ENCODE measurements at places on chromosomes 7 and 10.

- peak; percentile 17 for DNase-seq
Measured at GRCh38 chr7:15403751-15404150, 158.1 kb downstream of the AGMO start.

GRCh38 chr7:13050703-13051102, 363.3 kb downstream of the ARL4A start:
- DNase-seq: no peak

DNA sequence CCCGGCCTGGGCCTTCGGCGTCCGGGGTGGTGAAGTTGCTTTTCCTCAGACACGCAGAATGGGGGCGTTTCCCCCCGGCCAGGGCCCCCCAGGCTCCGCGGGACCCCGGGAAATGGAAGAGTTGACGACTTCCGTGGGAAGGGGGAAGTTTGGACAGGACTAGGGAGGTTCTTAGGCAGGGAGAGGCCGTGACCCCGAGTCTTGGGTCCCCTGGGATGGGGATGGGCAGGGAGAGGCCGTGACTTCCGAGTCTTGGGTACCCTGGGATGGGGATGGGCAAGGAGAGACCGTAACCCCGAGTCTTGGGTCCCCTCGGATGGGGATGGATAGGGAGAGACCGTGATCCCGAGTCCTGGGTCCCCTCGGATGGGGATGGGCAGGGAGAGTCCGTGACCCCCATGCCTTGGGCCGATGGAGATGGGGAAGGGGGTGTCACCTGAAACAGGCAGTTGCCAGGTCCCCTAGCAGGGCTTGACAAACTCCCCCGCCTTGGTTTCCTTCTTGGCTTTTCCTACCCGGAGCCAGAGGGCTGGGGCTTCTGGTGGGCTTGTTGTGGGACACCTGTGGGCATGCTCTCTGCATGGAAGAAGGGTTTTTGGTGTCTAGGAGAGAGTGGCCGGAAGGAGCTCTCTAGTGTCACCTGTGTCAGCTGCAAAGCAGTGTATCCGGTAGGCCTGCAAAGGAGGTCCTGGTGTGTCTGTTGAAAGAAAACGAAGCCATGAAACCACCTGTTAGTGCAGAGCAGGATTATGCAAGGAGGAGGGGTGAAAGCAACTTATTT, 1.1 kb downstream of the TRRAP start:
- peak; percentile 30 for DNase-seq

- peak; percentile 24 for DNase-seq
Measured at GRCh38 chr7:91082038-91082437, 182.2 kb upstream of the FZD1 start.

- DNase-seq: peak; percentile 96
Measured at GRCh38 chr7:56074371-56074791, 10.3 kb downstream of the SUMF2 start.

DNA sequence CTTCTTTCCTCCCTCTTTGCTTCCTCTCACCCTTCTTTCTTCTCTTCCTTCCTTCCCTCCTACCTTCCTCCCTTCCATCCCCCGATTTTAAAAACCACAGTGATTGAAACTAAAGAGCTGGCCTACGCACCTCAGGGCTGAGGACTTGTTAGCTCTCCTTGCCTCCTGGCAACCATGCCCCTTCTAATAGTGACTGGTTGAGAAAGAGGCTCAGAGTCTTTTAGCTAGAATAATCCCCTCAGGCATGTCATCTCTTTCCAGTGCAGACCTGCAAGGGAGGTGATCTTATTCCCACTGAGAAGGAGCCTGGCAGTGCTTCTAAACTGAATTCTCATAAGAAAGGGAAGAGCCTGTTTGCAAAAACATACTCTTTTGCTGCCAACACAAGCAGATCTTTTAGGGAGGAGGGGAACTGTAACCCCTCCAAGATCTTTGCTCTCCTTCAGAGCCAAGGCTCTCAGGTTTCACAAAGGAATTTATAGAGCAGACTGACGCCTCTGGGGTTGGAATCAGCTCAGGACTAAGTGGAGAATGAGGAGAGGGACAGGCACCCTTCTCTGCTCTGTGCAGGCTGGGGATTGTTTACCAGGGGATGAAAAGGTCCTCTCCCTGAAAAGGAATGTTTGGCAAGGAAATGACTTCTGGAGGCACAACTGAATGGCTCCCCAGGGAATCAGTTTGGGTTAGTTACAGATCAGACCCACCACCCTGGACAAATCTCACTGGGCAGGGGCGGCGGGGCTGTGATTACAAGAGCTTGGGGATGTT, 9.4 kb upstream of the ANKRD1 start:
- DNase-seq: peak; percentile 77

GRCh38 chr10:26474026-26474425, 35.9 kb downstream of the APBB1IP start:
- peak; percentile 18 for DNase-seq

DNA sequence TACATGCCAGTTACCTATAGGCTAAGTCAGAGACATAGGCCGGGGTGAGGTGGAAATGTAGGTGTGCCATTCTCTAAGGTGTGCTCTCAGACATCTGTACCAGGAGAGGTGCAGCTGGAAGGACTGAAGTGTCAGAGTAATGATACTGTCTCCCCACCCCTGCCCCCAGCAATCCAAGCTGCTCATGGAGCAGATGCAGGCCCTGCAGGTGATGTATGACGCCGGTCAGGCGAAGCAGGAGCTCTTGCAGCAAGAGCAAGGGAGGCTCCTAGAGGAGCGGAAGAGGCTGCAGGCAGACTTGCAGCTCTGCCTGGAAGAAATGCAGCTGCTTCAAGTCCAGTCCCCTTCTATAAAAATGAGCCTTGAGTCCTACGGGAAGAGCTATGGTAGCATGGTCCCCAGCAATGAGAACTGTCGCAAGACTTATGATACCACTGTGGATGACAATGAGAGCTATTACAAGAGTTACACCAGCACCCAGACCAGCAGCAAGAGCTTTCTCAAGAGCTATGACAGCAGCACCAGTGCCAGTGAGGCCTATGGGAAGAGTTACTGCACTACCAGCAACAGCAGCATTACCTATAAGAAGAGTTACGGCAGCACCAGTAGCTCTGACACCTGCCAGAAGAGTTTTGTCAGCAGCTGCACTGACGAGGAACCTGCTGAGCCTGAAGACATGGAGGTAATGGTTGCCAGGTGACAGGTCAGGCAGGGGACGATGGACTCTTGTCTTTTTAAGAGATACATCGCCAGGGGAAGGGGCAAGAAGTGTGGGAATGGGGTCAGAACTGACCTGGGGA, 18.4 kb upstream of the FLNC start:
- DNase-seq: no peak

DNA sequence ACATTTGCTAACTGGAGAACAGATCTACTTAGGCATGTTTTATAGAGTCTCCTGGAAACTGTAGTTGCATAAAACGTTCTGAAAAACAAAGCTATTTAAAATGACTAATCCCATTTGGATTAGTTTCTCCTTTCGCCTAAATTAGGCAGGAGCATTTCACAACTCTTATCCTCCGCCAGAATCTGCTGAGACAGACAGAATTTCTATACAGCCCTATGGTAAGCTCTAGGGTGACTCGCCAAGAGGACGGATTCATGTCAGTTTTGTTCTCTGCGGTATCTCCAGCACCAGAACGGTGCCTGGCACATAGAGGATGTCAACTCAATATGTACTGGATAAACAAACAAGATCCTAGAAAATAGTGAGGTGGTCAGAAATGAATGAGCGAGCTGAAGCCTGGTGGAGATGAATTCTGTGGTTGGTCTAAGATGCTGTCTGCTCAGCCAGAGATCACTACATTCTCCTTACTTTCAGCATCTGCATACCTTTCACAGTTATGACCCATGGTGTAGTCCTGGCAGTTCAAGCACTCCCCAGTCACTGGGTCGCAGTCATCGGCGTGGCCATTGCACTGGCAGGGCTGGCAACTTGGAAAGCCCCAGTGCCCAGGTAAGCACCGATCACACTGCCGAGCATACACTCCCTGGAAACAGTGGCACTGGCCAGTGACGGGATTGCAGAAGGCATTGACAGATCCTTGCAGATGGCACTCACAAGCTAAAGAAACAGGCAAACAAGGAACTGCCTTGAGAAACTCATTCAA, 44.0 kb downstream of the LAMB1 start:
- DNase-seq: no peak

- no peak for DNase-seq
Measured at GRCh38 chr10:121263431-121263783, 334.8 kb downstream of the FGFR2 start.

DNA sequence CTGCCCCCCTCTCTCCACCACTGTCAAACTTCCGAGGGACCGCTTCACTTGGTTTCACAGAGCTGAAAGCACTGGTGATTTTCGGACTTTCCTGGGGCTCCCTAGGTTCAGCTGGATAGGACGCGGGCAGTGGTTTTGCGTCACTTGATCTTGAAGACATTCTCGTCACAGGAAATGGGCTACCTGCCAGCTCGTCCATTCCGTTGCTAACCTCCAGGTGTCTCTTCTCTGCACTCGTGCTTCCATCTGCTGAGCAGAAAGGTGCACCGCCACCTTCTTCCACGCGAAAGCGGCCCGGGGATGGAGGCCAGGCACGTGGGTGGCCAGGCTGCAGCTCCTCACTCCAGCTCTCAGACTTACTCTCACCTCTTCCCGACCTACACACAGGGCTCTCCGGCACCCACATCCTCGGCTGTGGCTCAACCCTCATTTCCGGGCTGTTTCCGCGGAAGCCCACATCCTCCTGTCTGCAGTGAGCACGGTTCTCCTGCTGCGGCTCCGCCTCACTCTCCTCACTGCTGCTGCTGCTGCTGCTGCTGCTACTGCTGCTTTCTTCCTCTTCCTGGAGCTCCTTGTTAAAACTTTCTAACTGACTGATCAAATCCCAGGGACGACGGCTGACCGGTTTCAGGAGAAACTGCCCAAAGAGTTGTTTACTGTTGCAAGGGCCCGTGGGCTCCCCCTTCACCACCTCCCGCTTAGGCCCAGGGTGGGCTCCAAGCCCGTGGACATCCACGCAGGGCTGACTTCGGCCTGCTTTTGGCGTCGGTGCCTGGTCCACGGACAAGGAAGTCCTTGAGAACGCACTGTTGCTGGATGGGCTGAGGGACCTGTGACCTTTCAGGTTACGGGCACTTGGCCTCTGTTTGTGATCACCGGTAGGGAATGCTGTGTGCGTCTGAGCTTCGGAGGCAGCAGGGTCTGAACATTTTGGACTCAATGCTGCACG, 32.1 kb downstream of the JCAD start:
- peak; percentile 29 for DNase-seq

GRCh38 chr7:27179503-27180430, 5.3 kb downstream of the HOXA11 start:
- DNase-seq: peak; percentile 92

DNA sequence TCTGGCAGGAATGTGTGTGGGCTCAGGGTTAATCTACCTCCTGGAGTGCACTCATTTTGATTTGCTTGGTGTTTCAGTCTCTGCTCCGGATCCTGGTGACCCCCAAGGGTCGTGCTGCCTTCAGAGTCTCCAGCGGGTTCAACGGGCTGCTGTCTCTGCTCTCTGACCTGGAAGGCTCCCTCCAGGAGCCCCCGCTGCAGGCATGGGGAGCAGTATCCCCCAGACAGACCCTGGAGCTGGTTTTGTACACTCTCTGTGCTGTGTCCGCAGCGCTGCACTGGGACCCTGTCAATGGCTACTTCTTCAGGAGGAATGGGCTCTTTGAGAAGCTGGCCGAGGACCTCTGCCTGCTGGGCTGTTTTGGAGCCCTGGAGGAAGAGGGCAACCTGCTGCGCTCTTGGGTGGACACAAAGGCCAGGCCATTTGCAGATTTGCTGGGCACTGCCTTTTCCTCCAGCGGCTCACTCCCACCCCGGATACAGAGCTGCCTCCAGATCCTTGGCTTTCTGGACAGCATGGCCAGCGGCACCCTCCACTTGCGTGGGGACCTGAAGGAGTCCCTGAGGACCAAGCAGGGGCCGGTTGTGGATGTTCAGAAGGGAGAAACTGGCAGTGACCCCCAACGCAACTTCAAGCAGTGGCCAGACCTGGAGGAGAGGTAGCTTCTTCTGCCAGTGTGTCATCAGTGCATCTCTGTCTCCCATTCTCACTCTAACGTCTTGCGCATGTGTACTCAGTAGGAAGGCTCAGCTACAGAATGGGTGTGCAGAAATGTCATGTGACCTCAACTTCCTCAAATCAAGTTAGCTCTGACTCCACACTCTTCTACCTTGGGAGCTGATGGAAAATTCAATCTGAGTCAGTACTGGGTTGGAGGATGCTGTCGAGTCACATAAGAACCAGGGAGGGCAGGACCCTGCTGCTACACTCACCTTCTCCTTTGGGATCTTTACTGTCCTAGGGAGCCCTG, 58.5 kb downstream of the WDFY4 start:
- DNase-seq: no peak

GRCh38 chr10:33133557-33133956, 175.5 kb upstream of the ITGB1 start:
- no peak for DNase-seq

- no peak for DNase-seq
Measured at GRCh38 chr7:39304178-39304577, 262.0 kb upstream of the YAE1 start.

- DNase-seq: no peak
Measured at GRCh38 chr7:408751-409311, 110.8 kb downstream of the PDGFA start.

DNA sequence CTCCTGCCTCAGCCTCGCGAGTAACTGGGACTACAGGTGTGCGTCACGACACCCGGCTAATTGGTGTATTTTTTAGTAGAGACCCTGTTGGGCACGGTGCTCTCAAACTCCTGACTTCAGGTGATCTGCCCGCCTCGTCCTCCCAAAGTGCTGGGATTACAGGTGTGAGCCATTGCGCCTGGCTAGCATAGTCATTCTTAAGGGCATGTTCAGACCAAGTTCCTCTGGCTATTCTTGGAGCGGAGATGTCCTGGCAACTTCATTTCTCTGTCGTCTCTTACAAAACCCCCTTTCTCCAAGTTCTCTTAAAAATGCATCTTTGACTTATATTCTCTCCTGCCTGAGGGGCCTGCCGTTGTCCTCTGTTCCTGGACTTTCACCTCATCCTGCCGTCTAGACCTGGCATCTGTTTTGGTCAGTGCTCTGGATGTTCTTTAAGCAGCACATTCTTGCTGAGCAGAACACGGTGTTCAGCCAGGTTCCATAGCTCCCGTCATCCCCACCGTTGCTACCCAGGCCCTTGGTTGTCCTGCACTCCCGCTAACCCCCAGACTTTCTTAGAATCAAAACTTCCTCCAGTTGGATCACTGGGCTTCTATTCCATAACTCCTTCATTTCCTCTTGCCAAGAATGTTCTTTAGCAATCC, 509.9 kb upstream of the GALNT17 start:
- no peak for DNase-seq

DNA sequence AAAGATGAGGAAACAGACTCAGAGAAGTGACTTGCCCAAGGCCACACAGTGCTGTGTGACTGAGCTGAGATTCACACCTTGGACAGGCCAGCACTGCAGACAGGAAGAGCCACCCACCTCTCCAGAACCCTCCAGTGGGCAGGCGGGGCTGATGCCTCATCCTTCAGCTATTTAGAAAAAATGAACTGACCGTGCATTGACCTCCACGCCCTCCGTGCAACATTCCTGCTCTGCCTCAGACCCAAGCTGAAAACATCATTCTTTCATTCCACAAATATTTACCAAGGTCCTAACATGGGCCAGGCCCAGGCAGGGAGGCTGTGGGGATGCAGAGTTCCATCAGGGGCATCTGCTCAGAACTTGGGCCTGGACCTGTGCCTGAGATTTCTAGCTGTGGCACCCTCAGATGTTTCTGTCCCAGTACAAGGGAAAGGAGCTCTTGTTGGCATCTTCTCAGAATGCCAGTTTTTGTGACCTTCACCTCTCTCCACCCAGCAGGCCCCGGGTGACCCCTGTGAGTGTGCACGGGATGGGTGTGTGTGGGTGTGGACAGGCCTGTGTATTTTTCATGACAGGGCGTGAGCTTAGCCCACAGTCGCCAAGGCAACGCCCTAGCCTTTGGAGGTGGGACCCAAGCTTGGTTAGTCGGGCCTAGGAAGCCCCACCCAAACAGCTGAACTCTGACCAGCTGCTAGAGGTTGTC, 6.5 kb downstream of the VSIR start:
- DNase-seq: peak; percentile 55
